ENCODE measurements at places on chromosomes 5 and 9. TPM values are rescaled to one million over a fixed set of nuclear protein-coding genes. Genes with fewer than 3 reads are reported as not detected.

The SH3RF2 gene
- 14.3 TPM for total RNA-seq

GRCh38 chr5:6636293-6636692 is 3.1 kb downstream of the SRD5A1 start:
- DNase-seq, result no peak
- peaks cover 2% of the 10 kb centered on the region for H3K36me3 ChIP-seq
- H3K4me1 ChIP-seq, result peaks cover 15% of the 10 kb centered on the region
- H3K27me3 ChIP-seq, result no peaks in the 10 kb centered on the region
- no peak overlapping the region for H3K27ac ChIP-seq
- no peak overlapping the region for H3K4me3 ChIP-seq

GRCh38 chr9:86604741-86605140 is 250.5 kb upstream of the TUT7 start:
- H3K36me3 ChIP-seq, result no peaks in the 10 kb centered on the region
- DNase-seq, result no peak
- H3K4me3 ChIP-seq, result no peak overlapping the region
- H3K27me3 ChIP-seq, result peaks cover 41% of the 10 kb centered on the region

DNA sequence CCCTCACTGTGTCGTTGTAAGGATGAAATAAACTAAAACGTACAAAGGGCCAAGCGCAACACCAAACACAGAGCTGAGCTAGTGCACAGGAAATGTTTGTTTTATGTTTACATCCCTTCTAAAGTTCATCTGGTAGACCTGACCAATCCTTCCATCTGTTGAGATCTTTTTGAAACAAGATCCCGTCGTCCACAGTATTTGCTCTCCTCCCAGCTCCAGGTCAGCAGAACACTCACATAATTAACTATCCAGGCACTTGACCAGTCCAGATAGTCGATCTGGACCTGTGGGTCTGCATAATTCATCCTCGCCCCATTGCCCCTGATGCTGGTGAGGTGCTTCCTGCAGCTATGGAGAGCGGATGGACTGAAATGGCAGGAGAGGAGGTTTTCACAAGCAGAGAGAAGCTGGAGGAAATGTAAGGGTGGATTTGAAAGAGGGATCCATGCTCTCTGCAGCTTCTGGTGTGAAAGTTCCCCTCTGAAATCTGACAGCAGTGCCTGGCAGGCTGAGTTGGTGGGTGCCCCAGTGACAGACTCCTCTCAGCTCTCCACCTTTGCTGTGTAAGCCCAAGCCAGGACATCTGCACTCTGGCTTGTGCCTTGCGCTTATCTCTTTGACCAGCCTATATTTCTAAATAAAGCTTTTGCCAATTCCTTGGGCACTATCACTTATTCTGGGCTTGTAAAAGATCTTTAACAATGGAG is 102.4 kb downstream of the TTLL11 start:
- DNase-seq, result no peak
- no peaks in the 10 kb centered on the region for H3K27me3 ChIP-seq
- H3K36me3 ChIP-seq, result no peaks in the 10 kb centered on the region
- H3K4me1 ChIP-seq, result no peaks in the 10 kb centered on the region

The ALDH1A1 gene
- 0.44 TPM for total RNA-seq

- no peak overlapping the region for H3K4me3 ChIP-seq
- no peak for DNase-seq
- H3K4me1 ChIP-seq, result peaks cover 7% of the 10 kb centered on the region
- no peak overlapping the region for H3K27ac ChIP-seq
Measured at GRCh38 chr5:38648703-38649291, 92.4 kb upstream of the LIFR start.

All from HCT116 (cell line).